Central memory CD4-positive, alpha-beta T cell (primary cell): ENCODE measurements at places on chromosomes 4 and X.

- no peak for DNase-seq
Observed at GRCh38 chrX:109619771-109620170, 5.2 kb downstream of the KCNE5 start.

- DNase-seq, result no peak
Observed at GRCh38 chr4:131547506-131547981, 1601.5 kb upstream of the PCDH10 start.

- no peak for DNase-seq
Observed at GRCh38 chrX:9356846-9357245, 108.0 kb upstream of the TBL1X start.

DNA sequence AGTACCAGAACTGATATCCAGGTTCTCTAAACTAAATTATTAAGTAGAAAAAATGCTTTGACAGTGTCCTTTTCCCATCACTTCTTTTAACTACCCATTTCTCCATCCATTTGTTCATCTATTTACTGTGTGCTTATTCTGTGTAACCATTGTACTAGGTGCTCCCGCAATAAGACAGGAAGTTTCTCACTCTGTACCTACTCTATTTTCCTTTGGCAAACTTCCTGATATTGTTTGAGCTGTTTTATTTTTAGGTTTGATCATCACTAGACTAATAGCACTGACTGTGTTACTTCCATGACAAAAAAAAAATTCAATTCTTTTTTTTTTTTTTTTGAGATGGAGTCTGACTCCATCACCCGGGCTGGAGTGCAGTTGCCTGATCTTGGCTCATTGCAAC is 102.5 kb upstream of the CASK start:
- no peak for DNase-seq

DNA sequence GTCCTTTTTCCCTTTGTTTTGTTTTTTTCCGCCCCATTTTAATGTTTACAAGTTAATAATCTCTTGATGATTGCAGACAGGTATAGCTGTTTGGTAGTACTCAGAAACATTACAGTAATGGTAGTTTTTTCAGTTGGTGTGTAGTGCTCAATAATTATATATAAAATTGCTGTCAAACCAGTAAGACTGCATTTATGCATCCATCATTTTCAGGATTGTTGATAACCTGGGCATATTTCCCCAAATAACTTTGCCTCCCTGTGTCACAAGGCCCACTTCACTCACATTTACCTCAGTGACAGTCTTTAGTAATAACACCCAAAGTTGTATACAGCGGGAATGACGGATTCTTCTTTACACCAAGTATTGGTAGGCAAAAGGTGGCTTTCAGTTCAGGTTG is 16.1 kb downstream of the ARFIP1 start:
- DNase-seq, result no peak

DNA sequence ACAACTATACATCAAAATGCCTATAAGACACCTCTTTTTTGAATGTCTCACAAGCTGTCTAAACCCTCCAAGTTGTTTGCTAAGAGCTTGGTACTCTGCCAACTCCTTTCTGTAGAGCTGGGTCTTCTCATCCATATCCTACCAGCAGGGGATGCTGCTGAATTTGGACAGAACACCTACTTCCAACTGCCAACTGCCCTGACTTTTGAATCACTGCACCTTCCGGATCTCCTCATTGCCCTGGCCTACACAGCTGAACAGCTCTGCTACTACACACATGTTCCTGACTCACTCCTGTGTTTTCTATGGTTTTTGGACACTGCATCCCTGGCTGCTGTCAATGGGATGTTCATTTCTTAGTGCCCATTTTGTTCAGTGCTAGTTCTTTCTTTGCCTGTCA is 18.7 kb downstream of the FAM184B start:
- DNase-seq, result no peak

DNA sequence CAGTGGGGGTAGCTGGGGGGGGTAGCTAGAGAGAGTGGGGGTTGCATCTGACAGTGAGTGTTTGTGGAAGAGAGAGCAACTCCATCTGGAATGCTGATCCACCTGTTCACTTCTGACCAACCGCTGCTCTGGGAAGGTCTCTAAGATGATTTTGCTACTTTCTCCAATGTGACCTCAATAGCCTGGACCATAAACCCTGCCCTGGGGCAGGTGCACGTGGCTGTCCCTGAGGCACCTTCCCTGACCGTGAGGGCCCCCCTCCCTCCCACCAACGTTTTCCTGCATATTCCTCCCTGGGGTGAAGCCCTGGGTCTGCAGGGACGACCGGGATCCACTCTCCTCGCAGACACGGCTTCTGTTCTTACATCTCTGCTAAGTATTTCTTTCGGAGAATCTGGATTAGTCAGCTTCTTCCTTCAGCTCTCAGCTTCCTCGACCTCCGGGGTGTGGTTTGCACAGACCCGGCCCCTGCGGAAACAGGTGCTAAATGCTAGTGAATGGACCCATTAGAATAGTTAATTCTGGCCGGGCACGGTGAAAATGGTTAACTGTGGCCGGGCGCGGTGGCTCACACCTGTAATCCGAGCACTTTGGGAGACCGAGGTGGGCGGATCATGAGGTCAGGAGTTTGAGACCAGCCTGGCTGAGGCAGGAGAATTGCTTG is 21.4 kb upstream of the PLCXD1 start:
- no peak for DNase-seq

DNA sequence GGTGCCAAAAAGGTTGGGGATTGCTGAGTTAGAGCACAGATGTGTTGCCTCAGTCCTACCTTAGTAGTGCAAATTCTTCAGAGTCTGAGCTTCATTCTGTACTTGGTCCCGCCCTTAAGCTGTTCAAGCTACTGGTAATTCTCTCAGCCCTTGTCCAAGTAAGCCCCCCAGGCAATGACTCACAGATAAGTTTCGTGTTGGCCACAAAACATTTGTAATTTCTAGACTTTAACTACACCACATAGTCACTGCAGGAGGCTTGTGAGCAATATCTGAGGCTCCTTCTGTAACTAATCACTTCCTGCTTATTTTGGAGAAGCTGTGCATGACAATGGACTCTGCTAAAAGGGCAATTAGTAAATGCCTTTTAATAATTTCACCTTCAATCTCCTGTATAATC is 1420.5 kb downstream of the PCDH7 start:
- no peak for DNase-seq

- DNase-seq, result no peak
Observed at GRCh38 chr4:119204916-119205315, 7.6 kb upstream of the USP53 start.

DNA sequence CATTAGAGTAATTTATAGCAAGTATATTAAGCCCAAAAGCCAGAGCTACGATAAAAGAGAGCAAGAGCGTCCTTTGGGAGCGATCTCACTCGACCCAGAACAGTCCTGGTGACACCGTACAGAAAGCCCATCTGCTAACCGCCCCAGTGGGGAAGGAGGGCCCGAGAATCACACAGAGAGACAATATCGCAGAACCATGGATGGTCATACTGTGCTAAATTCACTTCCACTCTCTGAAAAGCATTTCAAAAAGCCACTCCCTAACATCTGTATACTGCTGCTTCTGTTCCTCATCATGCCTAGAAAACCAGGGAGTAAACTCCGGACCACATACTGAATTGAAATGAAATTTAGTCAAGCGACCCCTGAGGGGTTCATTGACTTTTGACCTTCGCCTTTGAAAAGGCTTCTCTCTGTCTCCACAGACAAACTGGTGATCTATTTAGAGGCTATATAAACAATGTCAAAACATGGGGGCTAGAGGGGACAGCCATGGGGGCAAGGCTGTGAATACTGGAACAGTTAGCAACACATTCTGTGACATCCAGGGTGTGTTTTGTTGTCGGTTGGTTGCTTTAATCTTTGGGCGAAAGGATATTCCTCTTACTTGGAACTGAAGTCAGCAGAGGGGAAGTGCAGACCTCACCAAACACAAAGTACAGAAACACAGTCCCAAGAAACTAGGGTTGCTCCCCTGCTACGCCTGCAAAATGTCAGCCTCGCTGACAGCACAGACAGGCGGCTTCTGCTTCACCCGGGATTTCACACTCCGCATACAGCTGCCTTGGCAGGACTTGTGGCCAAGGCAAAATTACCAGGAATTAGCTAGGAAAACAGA is 129.0 kb upstream of the RASGEF1B start:
- DNase-seq, result no peak

- no peak for DNase-seq
Observed at GRCh38 chr4:76544725-76545124, 109.7 kb downstream of the SHROOM3 start.

DNA sequence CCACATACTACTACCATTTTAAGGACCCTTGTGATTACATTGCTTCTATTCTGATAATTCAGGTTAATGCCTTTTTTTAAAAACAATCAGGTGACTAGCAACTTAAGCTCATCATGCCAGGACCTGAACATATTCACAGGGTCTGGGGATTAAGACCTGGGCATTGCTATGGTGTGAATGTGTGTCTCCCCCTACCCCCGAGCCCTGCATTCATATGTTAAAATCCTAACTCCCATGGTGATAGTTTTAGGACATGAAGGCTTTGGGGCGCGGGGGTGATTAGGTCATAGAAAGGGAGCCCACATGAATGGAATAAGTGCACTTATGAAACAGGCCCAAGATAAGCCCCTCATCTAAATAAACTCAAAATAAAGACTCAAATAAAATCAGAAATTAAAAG is 734.4 kb upstream of the PABPC4L start:
- DNase-seq, result no peak

- DNase-seq, result no peak
Observed at GRCh38 chr4:4590546-4590945, 48.7 kb upstream of the STX18 start.

DNA sequence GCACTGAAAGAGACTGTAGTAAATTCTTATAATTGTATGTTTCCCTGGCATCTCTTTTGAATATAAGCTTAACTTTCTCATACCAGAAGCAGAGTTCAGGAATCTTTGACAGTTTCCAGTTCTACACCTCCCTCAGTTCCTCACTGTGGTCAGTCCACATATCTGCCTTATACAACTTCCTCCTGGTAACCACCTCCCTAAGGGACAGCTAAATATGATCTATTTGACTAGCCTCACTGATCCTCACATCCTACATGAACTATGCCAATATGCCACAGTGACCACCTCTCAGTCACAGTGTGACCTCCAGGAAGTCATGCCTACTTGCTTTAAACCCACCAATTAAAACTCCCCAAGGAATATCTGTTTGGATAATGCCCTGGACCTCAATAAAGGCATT is 51.6 kb upstream of the HDAC8 start:
- no peak for DNase-seq

DNA sequence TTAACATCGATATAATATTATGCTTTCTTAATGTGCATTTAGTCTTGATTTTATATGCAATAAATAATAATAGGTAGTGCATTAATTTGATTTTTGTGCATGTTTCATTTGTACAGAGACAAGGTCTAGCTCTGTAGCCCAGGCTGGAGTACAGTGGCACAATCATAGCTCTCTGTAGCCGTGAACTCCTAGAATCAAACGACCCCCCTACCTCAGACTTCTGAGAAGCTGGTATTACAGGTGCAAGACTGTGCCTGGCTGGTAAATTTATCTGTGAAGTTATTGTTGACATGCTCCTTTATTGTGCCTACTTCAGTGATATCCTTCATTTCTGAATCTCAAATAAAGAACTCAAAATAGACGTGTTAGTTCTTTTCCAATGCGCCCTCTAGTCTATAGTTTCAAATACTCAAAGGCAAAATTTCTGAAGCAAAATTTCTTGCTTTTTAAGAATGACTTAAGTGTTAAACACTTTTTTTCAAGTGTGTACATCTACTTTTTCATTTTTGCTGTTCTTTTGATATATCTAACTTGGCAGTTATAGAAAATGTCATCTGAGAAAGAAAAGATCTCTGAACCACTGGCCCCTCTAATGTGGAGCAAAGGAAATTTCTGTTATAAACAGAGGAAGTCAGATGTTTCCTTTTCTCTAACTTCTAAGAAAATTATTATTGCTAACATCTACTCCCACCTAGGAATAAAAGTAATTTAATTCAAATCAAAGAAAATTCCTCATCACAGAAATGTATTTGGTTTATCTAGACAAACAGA is 28.3 kb upstream of the GUCY1A1 start:
- DNase-seq, result no peak

GRCh38 chr4:1172971-1173757 is 781 bp upstream of the SPON2 start:
- no peak for DNase-seq

GRCh38 chrX:106999002-106999975 is 723 bp downstream of the MORC4 start:
- peak; percentile 46 for DNase-seq

DNA sequence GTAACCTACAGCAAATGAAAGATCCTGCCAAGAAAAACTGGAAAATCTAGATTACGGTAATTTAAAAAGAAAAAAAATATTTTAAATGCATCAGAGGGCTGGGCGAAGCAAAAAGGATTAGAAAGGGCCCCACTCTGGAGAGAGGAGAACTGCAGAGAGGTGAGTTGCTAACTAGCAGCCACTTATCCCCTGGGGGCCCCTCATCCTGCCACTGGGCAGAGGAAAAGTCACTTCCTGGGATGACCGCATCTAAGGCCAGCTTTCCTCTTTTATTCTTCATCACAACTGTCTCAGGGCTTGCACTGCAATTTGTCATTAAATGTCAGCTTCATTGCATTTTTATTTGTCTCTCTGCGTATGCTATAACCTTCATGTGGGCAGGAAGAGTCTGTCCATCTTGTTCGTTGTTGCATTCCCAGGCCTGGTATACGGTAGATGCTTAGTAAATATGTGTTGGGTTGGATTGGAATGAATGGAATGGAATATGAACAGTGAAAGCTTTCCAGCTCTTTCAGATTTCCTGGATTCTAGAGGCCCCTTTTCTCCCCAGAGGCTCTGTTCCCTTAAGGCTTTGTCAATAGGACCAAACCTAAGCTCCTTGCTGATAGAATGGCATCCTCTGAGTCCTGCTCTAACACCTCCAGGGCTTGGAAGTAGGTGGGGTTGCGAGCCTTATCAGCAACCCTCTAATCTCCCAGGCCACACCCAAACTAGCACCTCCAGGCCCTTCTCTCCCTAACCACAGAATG is 58.9 kb downstream of the TLR10 start:
- DNase-seq, result no peak

DNA sequence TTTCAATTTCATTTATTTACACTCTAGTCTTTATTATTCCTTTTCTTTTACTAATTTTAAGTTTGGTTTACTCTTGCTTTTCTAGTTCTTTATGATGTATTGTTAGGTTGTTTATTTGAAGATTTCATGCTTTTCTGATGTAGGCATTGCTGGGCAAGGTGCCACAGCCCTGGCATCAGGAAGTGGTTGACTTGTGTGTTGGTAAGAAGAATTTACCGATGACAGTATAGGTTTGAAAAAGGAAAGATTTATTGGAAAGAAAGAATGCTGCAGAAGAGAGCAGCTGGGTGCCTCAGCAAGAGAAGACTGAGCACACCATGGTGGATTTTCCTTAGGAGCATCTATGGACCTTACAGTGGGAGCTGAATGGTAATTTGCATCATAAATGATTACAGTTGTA is 153.2 kb downstream of the KLF8 start:
- DNase-seq, result peak; percentile 25

DNA sequence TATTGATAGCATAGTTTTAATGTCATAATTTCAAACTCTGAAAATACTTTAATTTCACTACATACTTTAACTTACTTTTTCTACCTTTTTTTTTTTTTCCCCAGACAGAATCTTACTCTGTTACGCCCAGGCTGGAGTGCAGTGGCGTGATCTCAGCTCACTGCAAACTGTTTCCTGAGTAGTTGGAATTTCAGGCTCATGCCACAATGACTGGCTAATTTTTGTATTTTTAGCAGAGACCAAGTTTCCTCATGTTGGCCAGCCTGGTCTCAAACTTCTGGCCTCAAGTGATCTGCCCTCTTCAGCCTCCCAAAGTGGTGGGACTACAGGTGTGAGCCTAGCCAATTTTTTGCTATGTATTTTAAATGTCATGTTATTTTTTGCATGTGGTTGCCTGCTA is 741.6 kb downstream of the TRAM1L1 start:
- DNase-seq, result no peak
